NCI-H526 treated with DMSO at 0.1 percent for 48 hours (cell line): ENCODE measurements at places on chromosomes 16 and 17.

DNA sequence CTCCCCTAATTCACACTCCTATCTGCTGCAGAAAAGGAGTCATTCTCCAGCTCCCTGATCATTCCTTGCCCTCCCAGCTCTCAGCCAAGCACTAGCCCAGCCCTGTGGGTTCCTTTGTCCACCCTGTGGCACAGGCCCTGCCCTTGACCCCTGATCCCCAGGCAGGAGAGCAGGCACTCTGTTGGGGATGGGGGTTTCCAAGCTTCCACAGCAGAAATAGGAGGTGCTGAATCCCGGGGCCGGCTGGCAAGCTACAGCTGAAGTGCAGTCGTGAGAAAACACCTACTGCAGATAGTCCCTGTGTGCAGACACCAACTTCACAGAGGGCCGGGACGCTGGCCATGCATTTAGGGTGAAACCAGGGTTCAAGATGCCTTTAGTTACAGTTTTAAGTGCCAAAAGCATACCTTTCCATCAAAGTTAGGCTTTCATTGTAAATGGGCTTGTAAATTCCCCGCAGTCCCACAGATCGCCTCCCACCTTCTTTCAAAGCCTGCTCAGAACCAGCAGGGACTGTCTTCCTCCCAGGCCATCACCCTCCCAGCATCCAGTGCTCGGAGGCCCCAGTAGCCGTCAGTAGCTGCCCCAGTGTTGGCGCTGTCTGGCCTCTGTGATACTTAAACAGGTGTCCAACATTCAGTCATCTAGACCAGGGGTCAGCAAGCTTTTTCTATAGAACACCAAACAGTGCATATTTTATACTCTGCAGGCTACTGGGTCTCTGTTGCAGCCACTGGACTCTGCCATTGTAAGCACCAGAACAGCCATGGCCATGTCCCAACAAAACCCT, 10.6 kb downstream of the CPSF4L start:
- no peak for DNase-seq

DNA sequence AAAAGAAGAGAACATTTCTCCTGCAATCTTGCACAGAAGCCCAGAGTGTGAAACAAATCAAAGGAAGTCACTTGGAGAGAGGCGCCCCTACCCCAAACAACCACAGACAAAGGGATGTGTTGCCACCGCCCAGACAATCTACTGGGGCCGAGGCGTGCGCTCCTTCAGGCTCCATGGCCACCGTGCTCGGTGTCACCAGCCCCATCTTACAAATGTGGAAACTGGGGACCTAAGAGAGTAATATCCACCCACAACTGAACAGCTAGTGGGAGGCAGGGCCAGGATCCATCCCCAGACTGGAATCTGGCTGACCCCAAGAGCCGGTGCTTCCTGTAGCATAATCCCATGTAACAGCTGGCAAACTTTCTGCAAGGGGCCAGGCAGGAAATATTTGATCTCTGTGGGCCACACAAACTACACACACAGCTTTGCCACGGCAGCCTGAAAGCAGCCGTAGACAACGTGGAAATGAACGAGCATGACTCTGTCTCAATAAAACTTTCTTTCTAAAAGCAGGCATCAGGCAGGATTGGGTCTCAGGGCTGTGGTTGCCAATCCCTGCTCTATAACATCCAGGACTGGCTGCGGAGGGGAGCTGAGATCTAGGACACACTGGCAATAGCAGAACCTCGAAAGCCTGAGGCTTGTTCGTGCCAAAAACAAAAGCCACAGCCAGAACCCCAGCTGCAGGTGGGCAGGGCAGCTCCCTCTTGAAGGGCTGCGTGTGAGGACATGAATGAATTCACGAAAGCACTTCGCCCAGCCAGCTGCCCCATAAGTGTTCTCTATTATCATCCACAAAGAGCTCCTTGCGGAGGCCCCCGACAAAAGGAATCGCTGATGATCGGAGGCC, 26.6 kb upstream of the GINS2 start:
- DNase-seq, result no peak

- DNase-seq, result no peak
Measured at GRCh38 chr16:87395181-87395842, 3.2 kb downstream of the MAP1LC3B start.

GRCh38 chr17:57440522-57441269, 184.4 kb downstream of the MSI2 start:
- no peak for DNase-seq

- peak; percentile 91 for DNase-seq
Measured at GRCh38 chr17:78979780-78980623, at the start of gene LGALS3BP. Gene LGALS3BP (minus strand): TSS chr17:78979923. CDS start chr17:78977191, 2,732 bp downstream.

DNA sequence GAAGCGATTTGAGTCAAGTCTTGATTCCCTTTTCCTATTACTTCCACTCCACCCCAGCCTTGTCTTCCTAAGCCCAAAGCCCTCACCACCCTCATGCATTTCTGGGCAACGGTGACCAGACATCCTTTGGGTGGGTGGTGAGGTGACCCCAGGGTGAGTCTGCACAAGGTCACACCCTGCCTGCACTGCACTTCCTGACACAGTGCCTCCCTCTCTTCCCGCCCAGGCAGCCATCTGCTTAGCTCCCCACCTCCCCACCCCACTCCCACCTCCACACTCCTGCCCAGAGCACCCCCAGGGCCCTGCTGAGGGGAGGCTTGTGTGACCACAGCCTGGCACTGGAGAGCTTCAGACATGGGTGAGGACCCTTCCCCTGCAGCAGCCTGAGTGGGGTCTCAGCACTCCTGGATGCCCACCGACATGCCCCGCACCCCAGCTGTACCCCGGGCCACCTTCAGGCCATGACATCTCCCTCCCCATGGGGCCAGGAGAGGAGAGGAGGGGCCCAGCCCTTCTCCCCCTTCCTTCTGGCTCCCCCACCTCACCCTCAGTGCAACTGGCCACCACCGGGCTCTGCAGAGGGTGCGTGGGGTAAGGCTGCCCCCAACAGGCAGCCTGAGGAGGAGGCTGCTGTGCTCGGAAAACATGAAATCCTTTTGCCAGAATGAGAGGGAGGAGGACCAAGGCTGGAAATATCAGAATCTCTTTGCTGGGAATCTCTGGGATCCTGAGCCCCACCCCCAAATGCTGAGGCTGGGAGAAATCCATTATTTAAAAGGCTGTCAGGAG, 68.6 kb downstream of the CCT6B start:
- no peak for DNase-seq

- DNase-seq, result no peak
Measured at GRCh38 chr17:45705123-45706009, 78.8 kb upstream of the CRHR1 start.

DNA sequence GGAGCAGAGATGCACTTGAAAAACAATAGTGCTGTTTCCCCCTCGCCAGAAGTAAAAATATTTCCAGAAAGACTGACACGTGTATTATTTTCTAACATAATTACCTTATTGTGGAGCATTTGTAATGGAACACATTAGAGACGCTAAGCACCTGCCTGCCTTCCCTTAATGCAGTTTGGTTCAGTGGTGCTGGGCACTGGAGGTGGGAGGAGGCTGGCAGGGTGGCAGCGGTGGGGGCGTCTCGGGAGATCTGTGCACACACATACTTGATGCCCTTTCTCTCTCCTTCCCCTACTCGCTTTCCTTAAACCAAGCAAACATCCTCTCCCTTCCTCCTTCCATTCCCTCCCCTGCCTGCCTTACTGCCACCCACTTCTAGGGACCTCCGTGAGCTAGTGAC, 156.6 kb upstream of the SDK2 start:
- no peak for DNase-seq

DNA sequence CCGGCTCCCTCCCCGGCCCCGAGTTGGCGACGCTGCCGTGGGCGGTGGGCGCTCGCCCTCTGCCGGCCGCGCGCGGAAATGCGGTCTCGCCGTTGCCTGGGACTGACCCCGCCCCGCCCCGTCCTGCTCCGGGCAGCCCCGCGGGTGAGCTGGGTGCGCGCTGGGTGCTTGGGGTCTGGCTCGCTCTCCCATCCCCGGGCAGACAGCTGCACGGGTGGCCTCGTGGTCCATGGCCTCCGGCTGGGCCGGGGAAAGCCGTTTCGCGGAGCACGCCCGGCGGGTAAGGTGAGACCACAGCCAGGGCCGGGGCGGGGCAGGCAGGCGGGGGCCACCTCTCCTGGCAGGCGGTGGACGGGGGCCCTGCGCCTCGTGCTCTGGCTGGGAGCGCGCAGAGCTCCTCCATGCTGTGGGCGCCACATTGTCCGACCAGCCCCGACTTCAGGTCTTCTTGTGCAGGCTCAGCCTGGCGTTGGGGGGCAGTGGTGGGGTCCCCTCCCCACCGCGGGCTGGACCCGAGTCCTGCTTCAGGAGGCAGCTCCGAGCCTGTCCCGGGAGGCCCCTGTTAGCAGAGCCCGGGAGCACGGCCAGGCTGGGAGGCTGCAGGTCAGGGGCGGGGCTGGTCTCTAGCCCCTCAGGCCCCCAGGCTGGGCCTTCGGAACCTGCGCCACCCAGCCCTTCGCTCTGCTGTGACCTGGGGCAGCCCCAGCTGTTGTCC, 7.0 kb upstream of the C1QTNF8 start:
- DNase-seq, result no peak

GRCh38 chr17:73625991-73626673, 18.1 kb downstream of the SDK2 start:
- no peak for DNase-seq

DNA sequence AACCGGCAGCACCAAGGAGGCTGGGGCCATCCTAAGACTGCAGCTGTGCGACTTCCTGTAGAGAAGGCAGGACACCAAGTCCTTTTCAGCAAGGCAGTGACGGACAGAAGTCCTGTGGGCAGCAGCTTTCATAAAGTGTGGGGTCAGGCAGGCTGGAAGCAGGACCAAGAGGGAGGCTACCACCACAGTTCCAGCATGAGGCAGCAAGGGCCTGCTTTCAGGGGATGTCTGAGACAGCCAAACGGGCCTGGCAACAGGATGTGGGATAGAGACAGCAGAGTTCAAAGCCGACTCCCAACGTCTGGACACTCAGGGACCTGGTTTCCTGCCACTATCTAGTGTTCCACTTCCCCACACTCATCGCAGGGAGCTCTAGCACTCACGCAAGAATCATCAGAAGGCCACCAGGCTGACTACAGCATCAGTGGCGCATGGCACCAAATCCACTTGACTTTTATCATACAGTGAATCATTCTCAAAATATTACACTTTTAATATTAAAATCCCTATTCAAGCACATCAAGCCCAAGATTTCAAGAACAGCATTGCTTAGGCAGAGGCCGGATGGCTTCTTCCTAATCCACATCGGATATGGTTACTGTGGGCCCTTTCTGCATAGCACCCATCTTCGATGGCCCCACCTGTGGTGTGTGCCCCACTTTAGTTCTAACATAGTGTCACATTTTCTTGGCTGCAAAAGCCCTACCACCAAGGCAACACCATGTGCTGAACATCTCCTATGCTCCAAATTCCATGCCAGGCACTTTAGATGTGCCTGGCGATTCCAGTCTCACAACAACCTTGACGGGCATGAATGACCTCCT, 5.2 kb downstream of the USP7 start:
- DNase-seq, result no peak

DNA sequence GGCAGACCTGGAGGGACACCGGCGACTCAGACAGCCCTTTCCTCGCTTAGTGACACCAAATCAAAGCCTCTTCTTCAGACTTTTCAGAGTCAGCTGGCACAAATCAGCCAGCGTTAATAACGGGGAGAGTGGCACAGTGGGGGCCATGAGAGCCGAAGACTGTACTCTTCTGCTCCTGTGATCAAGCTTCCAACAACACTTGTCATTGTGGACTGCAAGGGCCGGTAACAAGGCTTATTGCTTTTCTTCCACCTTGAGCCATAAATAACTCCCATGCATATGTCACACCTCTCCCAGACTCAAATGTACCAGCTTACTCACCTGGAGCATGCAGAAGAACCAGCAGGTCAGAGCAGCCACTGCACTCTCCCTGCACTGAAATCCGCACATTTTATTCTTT, 12.8 kb downstream of the FLCN start:
- DNase-seq, result no peak

DNA sequence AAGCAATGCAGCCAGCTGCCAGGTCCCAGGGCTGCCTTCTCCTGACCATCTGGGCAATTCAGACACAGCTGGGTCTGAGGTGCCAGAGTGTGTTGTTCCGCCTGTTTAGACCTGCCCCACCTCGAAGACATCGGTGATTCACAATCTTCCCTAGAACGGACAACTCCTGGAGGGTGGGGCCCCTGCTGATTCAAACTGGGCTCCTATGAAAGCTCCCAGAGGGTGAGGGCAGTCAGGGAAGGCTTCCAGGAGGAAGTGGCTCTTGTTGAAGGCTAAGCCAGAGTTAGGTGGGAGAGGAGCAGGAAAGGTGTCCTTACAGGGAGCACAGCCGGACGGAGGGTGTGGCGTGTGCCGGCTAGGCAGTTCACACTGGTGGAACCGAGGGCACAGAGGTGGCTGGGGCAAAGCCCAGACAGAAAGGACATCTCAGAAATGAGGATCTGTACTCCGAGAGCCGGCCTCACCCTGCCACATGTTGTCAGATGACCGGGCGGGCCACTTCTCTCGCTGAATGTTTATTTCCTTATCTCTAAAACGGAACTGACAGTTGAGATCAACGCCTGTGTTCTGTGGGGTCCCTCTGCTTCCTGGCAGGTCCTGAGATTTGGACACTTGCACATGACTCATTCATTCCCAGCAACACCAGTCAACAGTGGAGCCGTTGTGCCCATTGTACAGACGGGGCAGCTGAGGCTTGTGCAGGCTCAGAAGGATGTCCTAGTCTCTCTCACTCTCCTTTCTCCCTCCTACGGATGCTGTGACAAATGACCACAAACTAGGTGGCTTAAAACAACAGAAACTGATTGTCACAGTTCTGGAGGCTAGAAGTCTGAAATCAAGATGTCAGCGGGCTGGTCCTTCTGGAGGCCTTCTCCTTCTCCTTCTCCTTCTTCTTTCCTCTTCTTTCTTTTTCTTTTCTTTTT, 26.9 kb upstream of the LITAF start:
- DNase-seq, result no peak

- peak; percentile 68 for DNase-seq
Measured at GRCh38 chr17:58172369-58173071, 5.7 kb downstream of the OR4D2 start.

GRCh38 chr17:41505007-41505808, at the start of gene KRT13:
Gene KRT13 (minus strand): TSS chr17:41505612. CDS start chr17:41505550, 62 bp downstream.
- no peak for DNase-seq

GRCh38 chr16:22648141-22648540, 137.4 kb downstream of the NPIPB5 start:
- DNase-seq, result no peak

GRCh38 chr16:56348168-56349085, 76.9 kb downstream of the AMFR start:
- peak; percentile 37 for DNase-seq

GRCh38 chr17:4833941-4834680, 971 bp downstream of the MINK1 start:
- DNase-seq, result no peak

DNA sequence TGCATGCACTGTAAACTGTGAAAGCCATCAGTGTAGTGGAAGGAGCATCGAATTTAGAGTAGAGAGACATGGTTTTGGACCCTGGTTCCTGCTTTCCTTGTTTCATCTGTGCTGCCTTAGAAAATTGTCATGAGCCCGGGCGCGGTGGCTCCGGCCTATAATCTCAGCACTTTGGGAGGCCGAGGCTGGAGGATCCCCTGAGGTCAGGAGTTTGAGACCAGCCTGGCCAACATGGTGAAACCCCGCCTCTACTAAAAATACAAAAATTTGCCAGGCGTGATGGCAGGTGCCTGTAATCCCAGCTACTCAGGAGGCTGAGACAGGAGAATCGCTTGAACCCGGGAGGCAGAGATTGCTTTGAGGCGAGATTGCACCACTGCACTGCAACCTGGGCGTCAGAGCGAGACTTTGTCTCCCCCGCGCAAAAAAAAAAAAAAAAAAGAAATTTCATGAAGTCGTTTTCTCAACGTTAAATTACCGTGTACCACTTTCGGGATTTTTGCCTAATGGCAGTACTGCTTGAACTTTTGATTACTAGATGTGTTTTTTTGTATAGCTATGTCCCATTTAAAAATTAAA, 912 bp downstream of the COQ7 start:
- no peak for DNase-seq

GRCh38 chr17:56937687-56938086, 23.2 kb downstream of the COIL start:
- DNase-seq, result no peak
